Diencephalon (tissue), 1 donor: ENCODE measurements at places on chromosomes 16 and 17. TPM values are rescaled to one million over a fixed set of nuclear protein-coding genes. Genes with fewer than 3 reads are reported as not detected.

Gene KRTAP16-1
- not detected for total RNA-seq

Gene COX6A2
- not detected for total RNA-seq

Gene PIK3R6
- 0.69 TPM for total RNA-seq

Gene ZDHHC1
- total RNA-seq = 4.6 TPM

Gene KRTAP3-1
- not detected for total RNA-seq

Gene KRTAP3-2
- total RNA-seq = not detected

Gene MCRIP1
- 88.1 TPM for total RNA-seq

Gene PAGR1
- total RNA-seq = 10.6 TPM

Gene MAP2K3
- total RNA-seq = 5.1 TPM

Gene FOXJ1
- total RNA-seq = 21.7 TPM

Gene ARHGAP44
- 19.1 TPM for total RNA-seq

Gene ATPAF2
- 33.9 TPM for total RNA-seq

Gene LITAF
- 26.1 TPM for total RNA-seq

Gene TNFSF13
- 1.6 TPM for total RNA-seq

Gene UMOD
- total RNA-seq = 0.23 TPM

Gene STH
- total RNA-seq = 6.0 TPM

Gene VPS35
- 172 TPM for total RNA-seq

Gene TLCD2
- total RNA-seq = 0.92 TPM

Gene CCDC144A
- total RNA-seq = 20.5 TPM

Gene CCL5
- not detected for total RNA-seq

Gene MYL4
- total RNA-seq = 3.9 TPM

Gene HBA1
- total RNA-seq = 1,158 TPM

Gene CDH16
- not detected for total RNA-seq

Gene ZP2
- total RNA-seq = 0.23 TPM

Gene KRTAP4-4
- not detected for total RNA-seq

Gene KRT31
- 0.23 TPM for total RNA-seq

Gene ZNF652
- total RNA-seq = 36.7 TPM

Gene IL17C
- total RNA-seq = not detected

Gene CD79B
- total RNA-seq = 0.92 TPM

Gene DHX40
- 84.4 TPM for total RNA-seq

Gene CDH11
- total RNA-seq = 215 TPM

Gene TBCD
- total RNA-seq = 63.7 TPM

Gene ATP6V0A1
- total RNA-seq = 360 TPM

Gene CFAP97D1
- total RNA-seq = not detected

Gene GNG13
- not detected for total RNA-seq

Gene PLCG2
- total RNA-seq = 3.9 TPM

Gene EMP2
- total RNA-seq = 6.0 TPM

Gene ADAP2
- 6.5 TPM for total RNA-seq

Gene XAF1
- total RNA-seq = 4.6 TPM

Gene GDPD1
- 51.7 TPM for total RNA-seq

Gene ASIC2
- total RNA-seq = 39.4 TPM

Gene CCL17
- total RNA-seq = not detected

Gene TTLL6
- 0.46 TPM for total RNA-seq

Gene SOST
- 0.23 TPM for total RNA-seq

Gene PRSS21
- total RNA-seq = not detected

Gene SRL
- 0.23 TPM for total RNA-seq

Gene TPSG1
- not detected for total RNA-seq

Gene CDRT15
- total RNA-seq = not detected

Gene SLC6A4
- total RNA-seq = 0.92 TPM

Gene TIGD7
- 22.4 TPM for total RNA-seq

Gene CHP2
- total RNA-seq = 1.2 TPM

Gene ACSM2A
- total RNA-seq = not detected

Gene MT1A
- total RNA-seq = not detected

Gene MYH11
- total RNA-seq = 0.23 TPM

Gene NPTX1
- total RNA-seq = 6.7 TPM

Gene ITGAL
- total RNA-seq = 1.2 TPM

Gene FOXN1
- not detected for total RNA-seq
